ENCODE measurements at places on chromosomes 12 and 14.

DNA sequence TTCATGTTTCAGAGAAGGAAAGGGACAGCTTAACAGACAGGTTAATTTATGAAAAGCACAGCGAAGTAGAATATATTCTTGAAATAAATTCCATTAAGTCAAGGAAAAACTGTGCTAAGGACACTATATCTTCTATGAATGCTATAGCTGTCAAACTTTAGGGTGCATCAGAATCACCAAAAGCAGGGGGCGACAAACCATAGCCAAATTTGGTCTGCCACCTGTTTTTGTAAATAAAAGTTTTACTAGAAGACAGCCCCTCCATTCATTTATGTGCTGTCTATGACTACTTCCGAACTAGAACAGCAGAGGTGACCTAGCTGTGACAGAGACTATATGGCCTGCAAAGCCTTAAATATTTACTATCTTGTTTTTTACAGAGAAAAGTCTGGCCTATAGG is 25.9 kb downstream of the PPP4R3A start:
- no peak for DNase-seq

DNA sequence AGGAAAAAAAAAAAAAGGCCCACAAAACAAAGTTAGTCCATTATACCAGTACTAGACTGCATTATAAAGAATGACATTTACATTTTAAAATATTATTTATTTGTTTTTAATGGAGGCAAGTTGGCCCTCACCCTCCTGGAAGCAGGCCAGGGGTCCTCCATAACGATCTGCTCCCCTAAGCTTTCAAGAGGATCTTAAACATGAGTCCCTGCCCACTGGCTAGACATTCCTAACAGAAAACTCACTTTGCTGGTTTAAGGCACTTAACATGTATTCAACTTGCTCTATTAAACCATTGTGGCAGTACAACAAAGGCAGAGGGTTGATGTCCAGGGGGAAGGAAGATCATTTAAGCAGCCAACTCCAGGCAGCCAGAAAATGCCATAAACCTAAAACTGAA is 111.4 kb downstream of the STXBP6 start:
- no peak for DNase-seq

- no peak for DNase-seq
Measured at GRCh38 chr12:1532375-1533165, 61.8 kb downstream of the FBXL14 start.

DNA sequence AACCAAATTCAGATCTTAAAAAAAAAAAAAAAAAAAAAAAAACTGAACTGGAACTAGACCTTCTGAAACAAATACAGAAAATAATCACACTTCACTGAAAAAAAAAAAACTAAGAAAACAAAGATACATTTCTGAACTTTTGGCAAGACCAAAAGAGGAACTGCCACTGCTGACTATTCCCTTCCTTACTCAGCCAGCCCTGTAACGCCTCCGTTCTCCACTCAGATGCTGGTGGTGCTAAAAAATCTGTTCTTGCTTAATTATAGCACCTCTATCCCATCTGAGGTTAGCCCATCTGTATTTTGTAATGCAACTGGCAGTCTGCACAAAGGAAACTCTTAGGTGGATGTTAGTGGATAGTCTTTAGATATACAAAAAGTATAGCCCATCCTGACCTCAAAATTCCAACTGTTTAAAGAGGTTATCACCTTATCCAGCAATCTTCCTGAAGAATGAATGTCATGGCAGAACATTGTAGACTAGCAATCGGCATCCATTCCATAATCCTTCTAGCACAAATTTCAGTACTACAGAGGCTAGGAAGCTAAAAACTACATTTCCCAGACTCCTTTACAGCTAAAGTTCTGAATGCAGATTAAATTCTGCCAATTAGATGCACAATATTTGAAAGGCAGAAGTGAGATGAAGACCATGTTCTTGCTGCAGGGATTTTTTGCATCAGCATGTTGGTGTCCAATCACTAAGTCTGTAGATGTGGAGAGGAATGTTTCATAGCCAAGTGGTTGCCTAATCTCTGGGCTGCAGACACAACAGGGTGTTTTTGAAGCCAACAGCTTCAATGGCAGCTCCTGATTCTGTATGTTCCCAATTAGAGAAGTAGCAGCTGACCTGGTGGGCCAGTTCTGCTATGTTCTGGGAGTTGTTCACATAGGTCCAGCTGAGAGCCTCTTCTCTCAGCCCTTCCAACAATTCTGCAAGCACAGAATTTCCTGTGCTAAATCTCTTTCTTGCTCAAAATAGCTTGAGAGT is 5.7 kb downstream of the MAP3K9 start:
- DNase-seq: no peak

- no peak for DNase-seq
Measured at GRCh38 chr14:101717663-101718490, 43.6 kb upstream of the PPP2R5C start.
